ENCODE measurements at places on chromosomes 7 and 10.
A peak's percentile ranks its signal among the peaks of the same experiment; 100 is the strongest.

DNA sequence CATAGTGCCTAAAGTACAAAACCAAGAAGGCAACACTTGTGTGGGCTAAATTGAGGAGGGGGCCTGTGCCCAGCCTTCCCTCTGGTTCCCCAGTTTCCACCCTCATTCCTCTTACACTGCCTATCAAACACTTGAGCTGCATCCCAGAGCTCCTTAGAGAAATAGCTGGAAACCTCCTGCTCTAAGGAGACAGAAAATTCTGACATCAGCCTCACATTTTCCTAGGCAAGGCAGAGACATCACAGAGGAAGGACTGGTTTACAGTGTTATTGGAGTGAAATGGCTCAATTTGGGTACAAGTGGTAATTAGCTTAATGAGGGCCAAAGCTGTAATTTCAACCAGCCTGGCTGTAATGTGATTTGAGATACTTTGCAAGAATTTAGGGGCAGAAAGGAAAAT is 192.3 kb upstream of the AOAH start:
- no peak for DNase-seq

- DNase-seq, result no peak
Observed at GRCh38 chr7:40746841-40747556, 612.2 kb downstream of the SUGCT start.

GRCh38 chr10:33334805-33335550 is 511 bp upstream of the NRP1 start:
- peak; percentile 43 for DNase-seq

GRCh38 chr10:79502561-79503309 is 9.6 kb upstream of the EIF5AL1 start:
- DNase-seq, result no peak

GRCh38 chr10:111130471-111130870 is 53.6 kb downstream of the ADRA2A start:
- no peak for DNase-seq

- DNase-seq, result no peak
Observed at GRCh38 chr7:106625678-106626301, 35.2 kb downstream of the CCDC71L start.

GRCh38 chr10:117666166-117666565 is 123.6 kb downstream of the EMX2 start:
- DNase-seq, result no peak

- no peak for DNase-seq
Observed at GRCh38 chr7:139791316-139791715, 13.5 kb upstream of the HIPK2 start.

- DNase-seq, result no peak
Observed at GRCh38 chr7:64655811-64656210, 10.1 kb upstream of the ZNF107 start.

DNA sequence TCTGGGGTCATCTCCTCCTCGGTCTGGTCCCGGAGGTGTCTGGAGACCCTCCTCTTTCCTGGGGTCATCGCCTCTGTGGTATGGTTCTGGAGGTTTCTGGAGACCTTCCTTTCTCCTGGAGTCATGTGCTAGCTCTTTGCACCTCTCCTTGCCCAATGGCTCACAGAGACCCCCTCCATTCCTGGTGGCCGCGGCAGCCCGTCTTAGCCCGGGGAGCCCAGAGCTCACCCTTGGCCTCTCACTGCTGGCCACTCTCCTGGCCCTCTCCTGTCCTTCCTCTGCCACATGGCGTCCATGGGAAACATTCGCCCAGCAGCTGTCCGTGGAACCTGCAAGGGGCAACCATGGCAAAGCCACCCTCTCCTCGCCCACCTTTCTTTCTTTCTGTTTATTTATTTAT is 20.2 kb upstream of the FOXL3 start:
- DNase-seq, result no peak

DNA sequence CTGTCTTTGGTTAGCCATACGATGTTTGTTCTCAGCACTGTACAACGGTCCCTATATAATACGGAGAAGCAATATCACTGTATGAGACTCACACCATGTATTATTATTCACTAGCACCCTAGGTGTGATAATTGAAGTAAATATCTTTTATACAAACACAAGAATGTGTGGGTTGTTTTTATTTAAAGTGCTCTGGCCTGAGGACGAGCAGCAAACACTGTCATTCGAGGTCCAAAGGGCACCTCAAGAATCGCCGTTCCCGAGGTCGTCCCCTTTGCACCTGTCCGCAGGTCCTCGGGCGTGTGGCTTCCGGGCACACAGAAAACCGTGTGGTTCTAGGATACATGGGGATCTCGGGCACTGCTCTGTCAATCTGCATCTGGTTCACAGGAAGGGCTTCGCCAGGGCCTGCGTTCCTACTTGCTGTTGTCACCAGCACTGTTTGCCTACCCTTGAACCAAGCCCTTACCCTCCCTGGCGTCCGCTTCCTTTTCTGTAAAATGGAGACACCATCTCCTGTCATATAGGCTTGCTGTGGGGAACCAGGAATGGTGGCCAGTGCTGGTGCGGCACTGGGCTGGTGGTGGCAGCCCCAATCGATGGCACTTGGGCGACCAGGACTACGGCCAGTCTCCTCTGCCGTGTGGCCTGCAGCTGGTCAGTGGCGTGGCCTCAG is 28.5 kb upstream of the SH2B2 start:
- DNase-seq, result no peak

DNA sequence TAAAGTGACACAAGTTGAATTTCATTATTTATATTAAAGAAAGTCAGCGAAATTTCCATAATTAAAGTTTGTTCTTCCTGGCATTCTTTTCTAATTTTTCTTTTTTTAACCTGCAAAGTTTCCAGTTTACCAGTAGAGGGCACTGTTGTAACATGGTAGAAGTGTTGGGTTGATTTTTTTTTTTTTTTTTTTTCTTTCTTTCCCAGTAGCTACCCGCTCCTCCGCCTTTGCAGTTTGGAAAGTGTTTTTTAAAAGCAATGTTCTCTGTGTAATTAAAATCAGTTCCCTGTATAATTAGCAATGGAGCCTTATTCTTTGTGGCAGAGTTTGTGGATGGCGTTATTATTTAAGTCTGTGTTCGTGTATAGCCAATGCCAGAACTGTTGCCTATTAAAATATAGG is 53.7 kb downstream of the TAF3 start:
- DNase-seq, result no peak

- no peak for DNase-seq
Observed at GRCh38 chr10:16297642-16298041, 139.2 kb upstream of the PTER start.

DNA sequence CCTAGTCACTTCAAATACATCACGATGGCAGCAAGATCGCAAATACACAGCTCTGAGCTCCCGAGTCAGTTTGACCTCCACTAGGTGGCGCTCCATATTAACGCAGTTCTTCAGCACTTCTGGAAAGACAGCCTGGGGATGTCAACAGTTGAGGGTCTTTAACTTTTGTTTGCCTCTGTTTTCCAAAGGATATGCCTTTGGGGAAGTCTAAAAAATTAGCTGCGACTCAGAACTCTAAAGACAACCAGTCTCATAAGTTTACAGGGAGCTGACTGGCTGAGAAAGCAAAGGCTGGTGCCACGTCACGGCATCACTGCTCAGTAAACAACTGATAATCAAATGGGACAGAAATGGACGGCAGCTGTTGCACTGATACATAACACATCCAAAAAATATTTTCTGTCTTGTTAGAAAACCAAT is 458.8 kb downstream of the SORCS1 start:
- peak; percentile 78 for DNase-seq

- no peak for DNase-seq
Observed at GRCh38 chr10:122085423-122085911, 96.5 kb downstream of the TACC2 start.

DNA sequence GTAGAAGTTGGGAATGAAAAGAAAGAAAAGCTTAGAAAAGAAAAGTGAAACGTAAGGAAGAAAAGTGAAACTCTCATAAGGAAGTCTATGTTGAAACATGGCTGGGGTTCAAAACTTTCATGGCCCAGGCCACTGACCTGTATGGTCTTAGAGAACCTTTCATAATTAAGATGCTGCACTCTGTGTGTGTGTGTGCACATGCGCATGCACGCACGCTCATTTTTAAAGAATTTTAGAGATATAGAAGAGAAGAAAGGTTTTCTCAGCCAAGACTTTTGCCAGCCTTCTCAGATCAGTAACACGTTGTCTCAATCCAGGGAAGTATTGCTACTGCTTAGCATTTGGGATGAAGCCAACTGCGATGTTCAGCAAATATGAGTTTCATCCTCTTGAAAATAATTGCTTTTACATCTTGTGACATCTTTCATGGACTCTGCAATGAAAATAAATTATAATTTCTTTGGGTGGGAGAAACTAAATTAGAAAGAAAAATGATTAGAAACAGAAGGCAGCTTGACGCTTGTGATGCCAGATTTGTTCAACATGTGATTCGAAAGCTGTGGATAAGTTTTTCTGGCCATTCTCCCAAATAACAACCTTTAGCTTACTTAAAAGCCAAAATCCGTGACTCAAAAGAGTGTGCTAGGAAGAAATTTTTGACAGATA is 16.2 kb upstream of the SLC26A4 start:
- no peak for DNase-seq

DNA sequence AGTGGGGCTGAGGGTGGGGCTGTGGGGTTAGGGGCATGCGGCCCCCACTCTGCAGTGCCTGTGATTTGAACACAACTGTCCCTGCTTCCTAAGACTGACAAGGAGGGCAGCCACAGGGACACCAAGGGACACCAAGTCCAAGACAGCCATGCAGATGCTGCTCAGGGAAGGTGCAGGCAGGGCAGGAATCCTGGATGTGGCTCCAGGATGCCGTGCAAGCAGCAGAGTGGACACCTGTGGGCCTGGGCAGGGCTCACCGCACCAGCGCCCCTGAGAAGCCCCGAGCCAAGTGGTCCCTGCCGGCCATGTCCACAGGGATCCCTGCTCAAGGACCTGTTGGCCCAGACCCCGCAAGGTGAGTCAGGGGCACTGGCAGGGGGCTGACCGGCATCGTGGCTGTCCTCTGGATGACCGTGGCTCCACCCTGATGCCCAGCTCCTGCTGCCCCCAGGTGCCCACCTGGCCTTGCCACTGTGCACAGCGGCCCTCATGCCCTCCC is 58.5 kb downstream of the STK32C start:
- DNase-seq, result no peak

DNA sequence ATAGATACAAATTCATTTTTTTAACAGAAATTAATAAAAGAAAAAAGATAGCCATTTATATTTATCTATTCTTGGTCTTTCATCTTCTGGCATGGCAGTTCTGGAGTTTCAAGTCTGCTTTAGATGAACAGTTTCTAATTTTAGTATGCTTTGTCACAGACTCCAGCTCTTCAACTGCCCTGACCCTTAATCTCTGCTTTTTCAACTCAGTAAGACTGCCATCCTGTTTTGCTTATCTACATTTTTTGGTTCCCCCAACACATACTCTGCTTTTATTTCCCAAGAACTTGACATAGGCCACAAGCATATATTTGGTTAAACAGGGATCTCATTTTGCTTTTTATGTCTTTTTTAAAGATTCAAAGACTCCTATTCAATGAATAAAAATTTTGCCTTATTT is 309.3 kb upstream of the KCND2 start:
- DNase-seq, result no peak

DNA sequence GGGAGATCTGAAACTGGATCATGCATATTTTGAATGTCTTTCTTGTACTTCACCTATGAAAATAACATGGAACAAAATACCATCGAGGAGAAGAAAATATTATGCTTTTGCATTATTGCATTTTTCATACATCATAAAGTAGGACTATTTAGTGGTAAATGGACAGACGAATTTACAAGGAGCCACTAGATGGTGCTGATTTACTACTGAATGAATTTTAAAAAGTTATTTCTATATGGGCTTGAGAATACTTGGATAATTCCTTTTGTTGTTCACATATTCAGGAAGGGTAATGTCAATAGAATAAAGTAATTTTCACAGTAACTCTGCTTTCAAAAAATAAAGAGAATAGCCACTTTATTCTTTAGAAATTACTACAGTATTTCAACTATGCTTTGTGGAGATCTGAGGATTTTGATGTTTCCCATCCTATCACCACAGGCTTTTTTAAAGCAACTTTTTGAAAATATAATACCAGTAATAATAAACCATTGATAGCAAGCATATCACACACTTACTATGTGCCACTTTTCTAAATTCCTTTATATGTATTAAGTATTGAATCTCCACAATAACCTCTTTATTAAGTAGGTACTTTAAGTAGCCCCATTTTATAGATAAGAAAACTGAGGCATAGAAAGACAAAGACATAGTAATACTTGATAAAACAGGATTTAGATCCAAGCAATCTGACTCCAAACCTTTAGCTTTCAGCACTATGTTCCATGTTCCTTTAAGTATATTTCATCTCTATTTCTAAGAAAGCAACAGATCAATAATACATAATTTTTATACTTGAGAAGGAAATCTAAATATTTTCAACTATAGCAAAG is 38.6 kb downstream of the NEBL start:
- no peak for DNase-seq

GRCh38 chr7:131995324-131995723 is 438.9 kb upstream of the PODXL start:
- DNase-seq, result no peak

- no peak for DNase-seq
Observed at GRCh38 chr10:112926906-112927688, 22.9 kb upstream of the TCF7L2 start.

DNA sequence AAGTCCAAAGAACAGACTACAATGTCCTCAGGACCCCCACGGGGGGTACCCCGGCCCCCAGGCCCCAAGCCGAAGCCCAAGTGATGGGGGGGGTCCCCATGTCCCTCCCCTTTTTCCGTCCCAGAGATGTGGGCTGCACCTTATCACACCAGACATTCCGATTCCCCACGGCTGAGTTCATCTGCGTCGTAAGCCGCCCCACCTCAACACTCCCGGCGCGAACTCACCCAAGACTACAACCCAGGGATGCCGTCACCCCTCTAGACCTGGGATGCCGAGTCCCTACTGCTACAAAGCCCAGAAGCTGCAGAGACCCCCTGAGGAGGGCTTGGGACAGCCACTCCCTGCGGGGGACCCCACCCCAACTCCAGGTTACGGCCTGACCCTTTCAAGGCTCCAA is 14.5 kb downstream of the PDGFA start:
- peak; percentile 33 for DNase-seq

DNA sequence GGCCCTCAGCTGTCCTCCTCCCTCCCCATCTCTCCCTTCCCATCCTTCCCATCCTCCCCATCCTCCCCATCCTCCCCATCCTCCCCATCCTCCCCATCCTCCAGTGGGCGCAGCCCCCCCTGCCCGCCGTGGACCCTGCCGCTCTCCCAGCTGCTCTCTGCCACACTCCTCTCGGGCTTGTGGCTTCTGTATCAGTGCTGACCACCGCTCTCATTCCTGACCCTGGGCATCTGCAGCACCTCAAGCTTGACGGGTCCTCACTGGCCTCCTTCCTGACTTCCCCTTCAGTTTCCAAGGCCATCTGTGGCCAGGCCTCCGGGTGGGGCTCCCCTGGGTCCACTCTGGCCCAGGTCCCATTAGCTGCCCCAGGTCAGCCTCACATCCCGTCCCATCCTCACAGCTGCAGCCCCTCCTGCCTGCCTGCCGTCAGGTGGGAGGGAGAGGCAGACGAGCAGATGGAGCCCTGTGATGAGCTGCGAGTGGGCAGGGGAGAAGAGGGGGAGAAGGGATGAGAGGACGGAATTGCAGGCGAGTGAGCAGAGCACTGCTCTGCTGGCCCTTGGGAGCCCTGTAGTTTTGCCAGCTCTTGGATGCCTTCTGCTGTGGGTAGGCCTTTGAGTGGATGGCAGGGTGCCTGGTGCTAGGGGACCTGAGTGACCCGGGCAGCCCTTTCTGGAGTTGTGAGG is 35.7 kb downstream of the LHPP start:
- no peak for DNase-seq

All from dorsolateral prefrontal cortex (tissue), 122 donors.